Activated effector memory CD4-positive, alpha-beta T cell treated with Interleukin-2 at 50 U/mL for 16 hours (primary cell): ENCODE measurements at places on chromosomes 13 and 19.

- no peak for DNase-seq
Measured at GRCh38 chr13:84873951-84874350, 925.3 kb downstream of the SLITRK6 start.

- DNase-seq, result no peak
Measured at GRCh38 chr19:19207637-19208572, 3.9 kb upstream of the NCAN start.

DNA sequence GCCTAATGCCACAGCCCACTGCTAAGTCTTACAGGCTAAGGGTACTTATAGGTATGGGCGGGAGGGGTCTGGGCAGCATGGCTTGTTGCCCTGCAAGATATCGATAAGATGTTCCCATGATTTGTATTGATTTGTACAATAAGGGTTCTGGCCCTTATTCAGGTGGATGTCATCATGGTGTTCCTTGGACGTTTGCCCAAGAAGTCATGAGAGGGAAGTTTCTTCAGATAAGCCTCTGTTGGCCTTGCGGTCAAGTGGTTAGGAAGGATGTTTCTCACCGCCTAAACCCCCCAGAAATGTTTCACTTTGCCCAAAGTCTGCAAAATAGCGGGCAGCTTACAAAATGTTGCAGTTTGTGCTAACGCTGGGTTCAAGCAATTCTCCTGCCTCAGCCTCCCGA lies 7.3 kb downstream of the PARP4 start:
- DNase-seq, result no peak

GRCh38 chr19:35986664-35987570 lies 8.1 kb upstream of the SDHAF1 start:
- DNase-seq, result no peak

- no peak for DNase-seq
Measured at GRCh38 chr13:33682020-33682564, 135.9 kb upstream of the RFC3 start.

- no peak for DNase-seq
Measured at GRCh38 chr13:23447927-23448326, 14.4 kb upstream of the SACS start.

DNA sequence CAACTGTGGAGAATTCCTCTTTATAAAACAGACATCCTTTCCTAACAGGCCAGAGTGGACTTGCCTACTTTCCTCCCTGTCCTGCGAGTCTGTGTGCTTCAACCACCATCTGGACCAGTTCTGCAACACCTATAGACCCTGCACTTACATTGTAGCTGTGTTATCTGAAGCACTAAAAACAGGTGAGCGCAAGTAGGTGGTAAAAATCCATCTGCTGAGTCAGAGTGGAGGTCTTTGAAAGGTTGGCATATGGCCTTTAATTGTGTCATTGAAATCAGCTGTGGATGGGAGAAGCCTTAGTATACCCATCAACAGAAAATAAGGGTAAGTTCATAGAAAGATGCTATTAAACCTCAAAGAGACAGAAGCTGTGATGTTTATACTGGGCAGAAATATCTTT lies 7.6 kb upstream of the NALCN start:
- DNase-seq, result no peak

GRCh38 chr13:105679838-105680237 lies 855.6 kb downstream of the EFNB2 start:
- no peak for DNase-seq

- no peak for DNase-seq
Measured at GRCh38 chr13:30353471-30354215, 46.3 kb upstream of the KATNAL1 start.

GRCh38 chr19:28443361-28443760 lies 769.6 kb downstream of the UQCRFS1 start:
- DNase-seq, result no peak

DNA sequence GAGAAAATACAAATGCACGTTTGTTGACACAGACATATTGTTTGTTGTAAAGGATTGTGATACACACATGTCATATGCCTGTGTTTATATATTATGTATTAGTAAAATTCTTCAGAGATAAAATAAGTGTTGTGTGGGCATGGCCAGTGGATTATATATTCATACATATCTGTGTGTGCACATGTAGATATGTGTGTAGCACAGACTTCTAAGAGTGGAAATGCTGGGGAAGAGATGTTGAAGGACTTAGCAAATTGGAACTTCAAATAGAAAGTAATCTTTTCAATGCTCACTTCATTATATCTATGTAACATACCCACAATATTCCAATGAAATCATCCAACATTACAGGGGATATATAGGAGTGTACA lies 413.2 kb downstream of the LMO7 start:
- DNase-seq, result no peak

DNA sequence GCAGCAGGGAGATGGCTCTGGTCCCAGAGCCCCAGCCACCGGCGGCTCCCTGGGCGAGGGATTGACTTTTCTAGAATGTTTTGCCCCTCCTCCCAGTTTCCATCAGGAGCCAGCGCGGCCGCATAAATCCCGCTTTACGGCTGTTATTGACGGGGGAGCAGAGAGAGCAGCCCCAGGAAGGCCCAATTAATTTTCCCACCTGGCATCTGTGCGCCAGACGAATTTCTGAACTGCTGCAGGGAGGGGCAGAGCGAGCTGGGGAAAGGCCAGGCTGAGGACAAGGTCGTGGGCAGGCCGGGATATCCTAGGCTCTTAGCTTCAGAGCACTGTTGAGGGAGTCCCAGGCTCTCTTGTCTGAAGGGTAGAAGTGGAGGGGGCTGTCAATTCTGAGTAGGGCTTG lies 24.7 kb downstream of the ZNRF4 start:
- no peak for DNase-seq

DNA sequence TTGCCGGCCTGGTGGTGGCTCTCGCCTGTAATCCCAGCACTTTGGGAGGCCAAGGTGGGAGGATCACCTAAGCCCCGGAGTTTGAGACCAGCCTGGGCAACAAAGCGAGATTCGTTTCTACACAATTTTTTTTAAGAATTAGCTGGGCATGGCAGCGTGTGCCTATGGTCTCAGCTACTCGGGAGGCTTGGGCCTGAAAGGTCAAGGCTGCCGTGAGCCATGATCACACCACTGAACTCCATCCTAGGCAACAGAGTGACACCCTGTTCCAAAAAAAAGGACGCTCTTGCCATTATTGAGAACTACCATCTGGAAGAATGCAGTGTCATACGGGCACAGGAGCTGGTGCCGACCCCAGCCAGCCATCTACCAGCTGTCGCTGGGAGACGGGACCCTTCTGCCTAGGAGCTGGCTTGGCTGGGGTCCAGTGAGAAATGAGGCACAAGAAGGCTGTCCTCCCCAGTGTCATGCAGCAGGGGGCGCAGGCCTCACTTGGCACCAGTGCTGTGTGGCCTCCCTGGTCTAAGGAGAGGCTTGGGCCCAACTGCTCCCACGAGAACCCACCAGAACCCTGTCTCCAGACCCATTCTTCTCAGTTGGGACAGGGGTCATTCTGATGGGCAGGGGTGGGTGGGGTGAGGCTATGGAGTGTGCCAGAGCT lies 12.2 kb upstream of the RELB start:
- DNase-seq, result peak; percentile 40

DNA sequence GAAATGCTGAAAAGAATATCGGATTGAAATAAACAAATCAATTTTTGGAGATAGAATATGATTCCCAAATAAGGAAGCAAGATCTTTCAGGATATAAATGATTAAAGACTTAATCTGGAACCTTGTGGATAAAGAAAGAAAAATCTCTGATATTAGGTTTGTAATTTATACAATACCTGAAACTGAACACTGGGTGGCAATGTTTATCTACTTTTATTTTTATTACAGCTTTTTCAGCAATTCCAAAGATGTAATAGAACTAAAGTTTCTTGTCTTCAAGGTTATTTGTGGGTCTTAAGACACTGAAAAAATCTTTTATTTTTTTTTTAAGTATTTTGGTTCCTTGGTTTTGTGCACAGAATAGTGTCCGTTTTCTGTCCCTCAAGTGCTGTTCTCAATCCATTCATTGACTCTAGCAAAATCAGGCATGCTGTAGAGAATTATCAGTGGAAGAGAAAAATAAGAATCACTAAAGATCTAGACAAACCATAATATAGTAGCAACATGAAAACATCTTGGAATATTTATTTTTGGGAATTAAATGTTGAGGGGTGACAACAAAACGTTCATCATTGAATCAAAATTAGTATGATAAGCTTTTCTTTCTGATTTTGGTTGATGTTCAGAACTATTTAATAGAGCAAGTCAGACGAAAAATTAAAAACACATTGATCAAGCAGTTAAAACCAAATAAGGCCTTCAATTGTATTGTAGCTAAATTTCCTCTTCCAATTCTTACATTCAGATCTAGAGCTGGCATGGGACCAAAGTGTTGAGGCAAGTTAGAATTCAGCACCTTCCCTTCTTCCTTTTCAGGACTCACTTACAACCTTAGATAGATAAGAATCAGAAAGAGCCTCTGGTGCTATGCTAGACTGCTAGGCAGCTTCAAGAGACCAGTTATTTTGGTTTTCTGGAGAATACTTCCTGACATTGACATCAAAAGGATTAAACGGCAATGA lies 704.4 kb upstream of the PCDH20 start:
- DNase-seq, result no peak

DNA sequence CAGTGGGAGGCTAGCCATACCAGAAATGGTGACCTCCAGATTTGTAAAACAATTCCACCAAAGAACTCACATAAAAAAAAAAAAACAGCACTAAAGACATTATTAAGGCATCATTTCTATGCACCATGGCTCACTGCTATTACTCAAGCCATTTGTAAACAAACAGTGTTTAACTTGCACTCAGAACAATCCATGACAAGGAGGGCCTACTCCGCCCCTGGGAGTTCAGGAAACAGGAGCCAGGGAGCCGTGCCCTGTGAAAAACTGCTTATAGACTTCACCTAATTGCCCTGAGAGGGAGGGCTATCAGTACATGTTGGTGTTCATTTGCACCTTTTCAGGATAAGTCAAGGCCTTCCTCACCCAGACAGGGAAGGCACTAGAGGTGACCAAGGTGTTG lies 103.2 kb downstream of the ZNF429 start:
- no peak for DNase-seq

GRCh38 chr13:104105418-104106355 lies 1039.5 kb upstream of the SLC10A2 start:
- DNase-seq, result no peak

DNA sequence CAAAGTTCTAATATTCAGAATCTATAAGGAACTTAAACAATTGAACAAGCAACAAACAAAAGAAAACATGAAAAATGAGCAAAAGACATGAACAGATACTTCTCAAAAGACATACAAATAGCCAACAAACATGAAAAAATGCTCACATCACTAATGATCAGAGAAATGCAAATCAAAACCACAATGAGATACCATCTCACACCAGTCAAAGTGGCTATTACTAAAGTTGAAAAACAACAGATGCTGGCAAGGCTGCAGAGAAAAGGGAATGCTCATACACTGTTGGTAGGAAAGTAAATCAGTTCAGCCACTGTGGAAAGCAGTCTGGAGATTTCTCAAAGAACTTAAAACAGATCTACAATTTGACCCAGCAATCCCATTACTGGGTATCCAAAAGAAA lies 74.3 kb downstream of the CRYL1 start:
- no peak for DNase-seq

- DNase-seq, result no peak
Measured at GRCh38 chr13:92136449-92137155, 738.2 kb downstream of the GPC5 start.

GRCh38 chr19:19946226-19946625 lies 45.5 kb downstream of the ZNF93 start:
- no peak for DNase-seq

GRCh38 chr13:34044041-34044440 lies 226.1 kb downstream of the RFC3 start:
- DNase-seq, result no peak

DNA sequence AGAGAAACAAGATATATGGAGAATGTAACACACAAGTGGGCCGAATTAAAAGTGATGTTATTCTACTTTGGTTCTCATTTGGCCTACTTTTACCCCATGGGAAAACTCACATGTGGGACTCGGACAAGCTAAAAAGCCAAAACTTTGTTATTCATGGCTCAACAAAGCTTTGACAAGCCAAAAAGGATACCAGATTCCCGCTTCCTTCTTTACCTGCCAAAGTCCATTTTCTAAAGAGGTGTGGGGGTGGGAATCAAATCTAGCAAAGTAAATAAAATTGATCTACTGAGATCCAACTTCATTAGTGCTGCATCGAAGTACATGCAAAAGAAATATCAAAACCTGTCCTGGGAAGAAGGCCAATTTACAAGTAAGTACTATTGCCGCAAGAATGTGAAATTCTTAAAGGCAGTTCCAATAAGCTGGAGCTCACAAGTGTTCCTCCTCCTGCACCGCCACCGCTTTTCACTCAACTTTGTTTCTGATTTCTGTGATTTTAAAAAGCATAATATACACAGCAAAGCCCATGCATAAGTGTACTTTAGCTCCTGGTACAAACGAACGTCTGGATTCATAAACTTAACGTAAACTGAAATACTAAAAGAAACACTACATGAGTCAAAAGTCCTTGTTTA lies 1.1 kb downstream of the LNX2 start:
- no peak for DNase-seq

GRCh38 chr13:31904941-31905824 lies 126.4 kb upstream of the FRY start:
- DNase-seq, result no peak

GRCh38 chr19:6528544-6529121 lies 2.2 kb upstream of the TNFSF9 start:
- DNase-seq, result no peak

- DNase-seq, result no peak
Measured at GRCh38 chr13:93407551-93407950, 180.9 kb downstream of the GPC6 start.

- no peak for DNase-seq
Measured at GRCh38 chr13:47215736-47216135, 318.9 kb upstream of the HTR2A start.

DNA sequence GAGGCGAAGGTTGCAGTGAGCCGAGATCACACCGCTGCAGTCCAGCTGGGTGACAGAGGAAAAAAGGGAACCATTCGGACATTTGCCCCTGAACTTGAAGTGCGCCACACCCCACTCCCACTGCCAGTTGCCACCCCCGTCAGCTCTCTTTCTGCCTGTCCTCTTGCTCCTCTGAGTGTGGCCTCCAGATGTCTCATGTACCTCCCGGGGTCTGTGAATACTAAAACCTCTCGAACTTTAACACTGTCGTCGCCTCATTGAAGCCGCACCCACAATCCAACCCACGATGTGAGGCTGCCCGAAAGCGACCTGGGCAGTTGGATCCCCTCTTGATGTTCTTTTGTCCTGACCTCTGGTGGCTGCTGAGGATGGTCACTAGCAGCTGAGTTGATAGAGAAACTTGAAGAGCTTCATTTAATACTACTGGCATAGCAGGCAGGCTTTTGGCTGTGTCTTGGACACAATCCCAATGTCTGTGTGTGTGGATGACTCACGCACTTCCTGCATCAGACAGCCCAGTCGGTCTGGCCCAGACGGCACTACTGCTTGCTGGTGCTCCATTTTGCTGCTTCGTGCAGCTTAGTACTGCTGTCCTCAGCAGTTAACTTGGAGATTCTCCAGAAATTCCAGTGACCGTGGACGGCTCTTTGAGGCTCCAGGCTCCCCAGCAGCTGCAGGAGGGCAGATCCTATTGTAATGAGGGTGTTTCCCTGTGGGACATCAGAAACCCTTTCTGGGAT lies 4.2 kb downstream of the FPR3 start:
- DNase-seq, result no peak

GRCh38 chr19:6696239-6696820 lies 24.1 kb downstream of the C3 start:
- DNase-seq, result no peak

DNA sequence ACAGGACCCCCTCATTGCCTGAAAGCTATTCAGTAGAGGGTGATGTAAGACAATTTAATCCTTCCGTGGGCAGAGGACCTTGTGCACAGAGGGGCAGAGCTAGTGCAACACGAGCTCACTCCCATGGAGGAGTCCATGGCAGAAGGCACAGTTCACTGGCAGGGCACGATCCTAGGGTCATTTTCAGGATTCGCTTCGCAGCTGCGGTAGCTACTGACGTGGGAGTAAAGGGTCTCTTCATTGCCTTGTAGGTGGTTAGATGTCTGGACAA lies 207.8 kb downstream of the FOXO1 start:
- no peak for DNase-seq
